ENCODE measurements at places on chromosomes 7 and 10. TPM values are rescaled to one million over a fixed set of nuclear protein-coding genes. Genes with fewer than 3 reads are reported as not detected.

Gene CPA5
- not detected for total RNA-seq

Gene POT1
- total RNA-seq: 13.9 TPM

Gene FAM25A
- total RNA-seq: not detected

Gene INA
- total RNA-seq: 28.3 TPM

Gene PYROXD2
- total RNA-seq: 3.8 TPM

Gene INPP5F
- 8.4 TPM for total RNA-seq

Gene PPP1R9A
- total RNA-seq: 4.3 TPM

Gene FKBP6
- not detected for total RNA-seq

Gene NAT16
- total RNA-seq: 0.06 TPM

Gene TRIL
- total RNA-seq: not detected

Gene PPP1R17
- not detected for total RNA-seq

Gene HMX2
- total RNA-seq: 0.15 TPM

Gene MUC3A
- 17.6 TPM for total RNA-seq

Gene DHTKD1
- total RNA-seq: 5.5 TPM

Gene PTN
- total RNA-seq: not detected

Gene DENND2A
- 0.25 TPM for total RNA-seq

Gene NPY4R2
- total RNA-seq: 15.2 TPM

Gene BTAF1
- total RNA-seq: 6.2 TPM

Gene RTKN2
- 0.58 TPM for total RNA-seq

Gene AEBP1
- not detected for total RNA-seq

Gene C10orf143
- 1.2 TPM for total RNA-seq

Gene CFAP46
- total RNA-seq: 1.1 TPM

Gene ATP5F1C
- total RNA-seq: 276 TPM

Gene GLI3
- total RNA-seq: 0.47 TPM

Gene C7orf57
- 0.24 TPM for total RNA-seq

Gene IGFBP3
- 221 TPM for total RNA-seq

Gene DYNC1I1
- 0.20 TPM for total RNA-seq

Gene GPR146
- total RNA-seq: 2.8 TPM

Gene ZCCHC24
- total RNA-seq: 4.9 TPM

Gene FRA10AC1
- 6.2 TPM for total RNA-seq

Gene LIPA
- 53.1 TPM for total RNA-seq

Gene ATRNL1
- 0.78 TPM for total RNA-seq

Gene SHOC2
- 19.6 TPM for total RNA-seq

Gene MKI67
- total RNA-seq: 73.1 TPM

Gene TLX1
- not detected for total RNA-seq

Gene CHST3
- total RNA-seq: 32.7 TPM

Gene NUTM2A
- total RNA-seq: 0.09 TPM

Gene PKD2L1
- 0.07 TPM for total RNA-seq

Gene PLPP4
- 0.18 TPM for total RNA-seq

Gene AGMO
- total RNA-seq: 0.72 TPM

Gene RAMP3
- total RNA-seq: not detected

Gene TMEM176B
- not detected for total RNA-seq

All from A549 treated with RU486 at 1 μM for 4 hours (cell line).